Activated CD8-positive, alpha-beta T cell treated with anti-CD3 and anti-CD28 coated beads, Interleukin-2, amount 10 ng/mL, durations not matched to agents 7 days and 5 days (primary cell): ENCODE measurements at places on chromosomes 5 and 9. TPM values are rescaled to one million over a fixed set of nuclear protein-coding genes. Genes with fewer than 3 reads are reported as not detected.

The PCDHGC4 gene
- not detected for total RNA-seq

The KYAT1 gene
- total RNA-seq, result 12.6 TPM

The PAEP gene
- total RNA-seq, result not detected

The DOCK2 gene
- total RNA-seq, result 320 TPM

The LCN15 gene
- total RNA-seq, result not detected

The IL9 gene
- not detected for total RNA-seq

The CTXN3 gene
- not detected for total RNA-seq

The MLANA gene
- total RNA-seq, result not detected

The SPAAR gene
- total RNA-seq, result not detected

The TMEM215 gene
- not detected for total RNA-seq
